ENCODE measurements at places on chromosomes 1 and 21.

DNA sequence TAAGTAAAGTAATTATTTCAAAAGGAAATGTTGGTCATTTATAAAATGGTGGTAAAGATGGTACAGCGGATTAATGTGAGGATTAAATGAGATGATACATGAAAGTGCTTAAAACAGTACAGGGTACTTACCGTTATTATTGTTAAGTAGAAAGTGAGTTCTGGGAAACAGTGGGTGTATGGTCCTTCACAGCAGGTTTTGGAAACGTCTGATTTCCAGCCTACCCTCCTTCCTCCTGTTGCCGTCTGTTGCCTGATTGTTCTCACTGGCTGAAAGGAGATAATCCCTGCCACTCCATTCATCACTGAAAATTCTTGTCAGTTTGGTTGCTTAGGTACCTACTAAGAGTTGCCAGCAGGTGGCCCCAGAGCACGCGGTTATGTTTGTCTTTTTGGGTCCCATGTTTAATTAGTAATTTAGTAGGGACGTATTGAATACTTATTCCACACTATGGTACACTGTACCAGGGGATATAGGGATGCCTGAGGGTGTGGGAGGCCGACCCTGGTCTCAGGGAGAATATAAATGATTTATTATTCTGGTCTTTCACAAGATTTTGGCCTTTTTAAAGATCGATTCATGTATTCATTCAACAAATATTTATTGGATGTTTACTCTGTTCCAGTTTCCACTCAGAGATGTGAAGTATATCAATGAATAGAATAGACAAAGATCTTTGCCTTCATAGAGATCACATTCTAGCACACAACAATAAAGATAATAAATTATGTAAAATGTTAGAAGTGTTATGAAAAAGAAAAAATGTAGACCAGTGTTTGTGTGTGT lies 30.8 kb upstream of the RPTN start:
- peak; percentile 37 for DNase-seq

GRCh38 chr1:172019976-172020375 lies 178.7 kb downstream of the DNM3 start:
- no peak for DNase-seq

DNA sequence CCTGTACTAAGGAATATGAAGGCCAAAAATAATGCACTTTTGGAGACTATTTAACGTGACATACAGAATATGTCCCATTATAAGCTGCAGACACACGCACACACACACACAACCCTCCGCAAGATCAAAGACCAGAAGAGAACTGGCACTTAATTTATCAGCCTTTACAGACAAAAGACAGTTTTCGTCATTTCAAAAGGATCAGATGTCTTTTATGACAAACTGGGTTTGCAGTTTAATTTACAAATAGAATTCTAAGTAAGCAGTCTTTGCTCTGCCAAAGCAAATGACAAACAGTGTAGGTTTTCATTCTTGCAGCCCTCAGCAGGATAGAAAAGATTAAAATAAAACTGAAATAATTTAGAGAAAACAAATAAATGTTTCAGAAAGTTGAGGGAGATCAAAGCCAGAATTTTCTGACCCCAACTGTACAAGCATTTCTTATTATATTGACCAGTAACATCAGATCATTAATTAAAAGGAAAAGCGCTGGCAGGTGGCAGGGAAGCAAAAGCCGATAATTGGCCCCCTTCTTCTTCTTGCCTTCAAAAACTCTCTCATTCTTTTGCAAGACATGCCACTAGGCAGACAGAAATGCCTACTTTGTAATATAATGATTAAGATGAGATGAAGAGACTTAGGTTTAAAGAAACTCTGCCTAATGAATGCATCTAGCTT lies 169.0 kb downstream of the DENND1B start:
- no peak for DNase-seq

DNA sequence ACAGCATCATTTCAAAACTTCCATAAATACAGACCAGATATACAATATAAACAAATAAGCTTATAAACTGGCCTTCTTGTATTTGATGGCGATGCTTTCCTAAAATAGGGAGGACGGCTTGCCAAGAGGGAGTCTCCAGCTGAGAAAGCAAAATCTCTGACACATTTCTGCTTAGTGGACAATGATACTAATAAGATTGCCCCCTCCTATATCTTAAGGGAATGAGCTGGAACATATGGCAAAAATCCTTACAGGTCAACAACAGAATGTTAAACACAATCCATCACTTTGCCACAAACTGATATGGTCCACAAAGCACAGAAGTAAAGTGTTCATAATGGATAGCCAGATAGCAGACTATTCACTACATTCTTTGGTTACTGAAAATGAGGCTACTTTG lies 7.1 kb upstream of the GADD45A start:
- no peak for DNase-seq

GRCh38 chr21:36452281-36452825 lies 27.6 kb downstream of the CLDN14 start:
- no peak for DNase-seq

DNA sequence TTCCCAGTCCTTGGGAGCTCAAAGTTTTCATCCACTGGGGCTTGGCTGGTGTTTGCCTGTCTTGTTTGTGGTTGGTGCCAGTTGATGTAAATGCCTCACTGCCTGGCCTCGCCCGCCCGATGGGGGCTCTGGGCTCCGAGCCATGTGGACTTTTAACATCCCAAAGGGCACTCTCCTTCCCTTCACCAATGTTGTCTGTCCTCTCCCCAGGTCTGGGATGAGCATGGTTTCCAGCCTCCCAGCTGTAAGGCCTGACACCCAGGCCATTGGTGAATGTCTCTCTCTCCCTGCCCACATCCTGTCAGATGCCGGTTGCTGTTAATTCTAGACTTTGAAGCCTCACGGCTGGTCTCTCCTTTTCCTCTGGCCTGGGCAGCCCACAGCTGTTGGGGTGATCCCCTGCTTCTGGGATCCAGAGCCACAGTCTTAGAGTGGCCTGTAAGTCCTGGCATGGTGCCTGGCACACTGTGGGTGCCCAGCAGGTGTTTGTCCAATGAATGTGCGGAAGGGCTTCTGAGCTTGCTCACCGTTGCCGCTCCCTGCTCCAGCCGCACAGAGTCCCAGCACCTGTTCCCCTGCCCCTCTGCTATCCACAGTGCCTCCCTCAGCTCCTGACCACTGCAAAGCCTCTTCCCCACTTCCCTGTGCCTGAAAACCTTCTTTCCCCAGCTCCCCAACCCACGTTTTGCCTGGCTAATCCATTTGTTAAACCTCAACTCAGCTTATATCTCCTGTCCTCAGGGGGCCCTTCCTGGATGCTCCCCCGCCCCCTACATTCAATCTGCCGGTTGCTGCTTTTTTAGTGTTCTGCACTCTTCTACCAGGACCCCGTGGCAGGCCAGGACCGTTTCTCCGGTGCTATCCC lies 3.3 kb upstream of the C1orf174 start:
- no peak for DNase-seq

- no peak for DNase-seq
Measured at GRCh38 chr1:184428604-184429003, 41.8 kb downstream of the C1orf21 start.

DNA sequence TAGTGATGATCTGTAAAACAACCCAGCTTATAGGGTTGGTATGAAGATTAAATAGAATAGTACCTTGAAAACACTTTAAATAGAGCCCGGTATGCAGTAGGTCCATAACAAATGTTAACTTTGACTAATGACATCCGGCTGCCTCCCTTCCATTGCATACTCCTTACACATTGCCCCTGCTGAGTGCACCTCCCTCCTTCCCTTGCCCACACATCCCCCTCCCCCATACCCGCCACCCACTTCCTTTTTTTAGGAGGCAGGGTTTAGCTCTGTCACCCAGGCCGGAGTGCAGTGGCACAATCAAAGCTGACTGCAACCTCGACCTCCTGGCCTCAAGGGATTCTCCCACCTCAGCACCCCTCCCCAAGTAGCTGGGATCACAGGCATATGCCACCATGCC lies 24.4 kb upstream of the ZC3H12A start:
- no peak for DNase-seq

- no peak for DNase-seq
Measured at GRCh38 chr21:27464648-27465047, 497.8 kb upstream of the ADAMTS5 start.

- DNase-seq: no peak
Measured at GRCh38 chr1:26349188-26349876, 4.6 kb downstream of the CRYBG2 start.

- DNase-seq: no peak
Measured at GRCh38 chr1:109322974-109323373, 16.2 kb upstream of the MYBPHL start.

DNA sequence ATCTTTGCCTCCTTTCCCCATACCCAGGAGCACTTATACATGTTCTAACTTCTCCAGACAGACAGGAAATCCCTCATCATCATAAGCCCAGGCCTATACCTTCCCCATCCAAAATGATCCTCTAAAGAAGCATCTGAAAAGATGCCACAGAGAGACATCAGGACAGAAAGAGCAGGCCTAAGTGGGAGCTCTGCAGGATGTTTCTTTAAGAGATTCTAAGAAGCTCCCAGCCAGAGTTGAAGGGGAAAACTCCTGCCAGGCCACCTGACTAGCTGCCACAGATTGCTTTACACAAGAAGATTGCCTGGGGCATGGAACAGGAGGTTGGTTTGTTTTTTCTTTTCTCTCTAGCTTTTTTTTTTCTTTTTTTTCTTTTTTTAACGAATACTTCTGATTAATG lies 275.8 kb downstream of the VAV3 start:
- DNase-seq: no peak

DNA sequence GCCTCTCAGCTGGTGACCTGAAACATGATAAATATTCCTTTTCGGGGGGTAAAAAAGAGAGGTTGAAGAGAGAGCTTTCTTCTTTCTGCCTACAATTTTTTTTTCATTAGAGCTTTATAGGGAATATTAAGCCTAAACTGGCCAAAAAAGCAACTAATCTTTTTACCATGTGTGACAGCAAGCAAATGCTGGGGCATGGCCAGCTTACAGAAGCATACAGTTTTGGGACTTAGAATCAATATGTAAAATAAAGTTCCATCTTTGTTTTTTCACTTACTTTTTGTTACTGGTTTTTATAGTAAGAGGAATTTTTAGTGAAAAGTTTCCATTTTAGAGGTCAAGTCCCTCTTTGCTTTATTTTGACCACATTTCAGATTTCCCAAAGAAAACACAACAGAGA lies 301.2 kb upstream of the DEPDC1 start:
- DNase-seq: no peak

GRCh38 chr21:45918835-45919447 lies 62.6 kb upstream of the COL6A1 start:
- no peak for DNase-seq

- no peak for DNase-seq
Measured at GRCh38 chr1:167599957-167600581, 30.0 kb upstream of the RCSD1 start.

DNA sequence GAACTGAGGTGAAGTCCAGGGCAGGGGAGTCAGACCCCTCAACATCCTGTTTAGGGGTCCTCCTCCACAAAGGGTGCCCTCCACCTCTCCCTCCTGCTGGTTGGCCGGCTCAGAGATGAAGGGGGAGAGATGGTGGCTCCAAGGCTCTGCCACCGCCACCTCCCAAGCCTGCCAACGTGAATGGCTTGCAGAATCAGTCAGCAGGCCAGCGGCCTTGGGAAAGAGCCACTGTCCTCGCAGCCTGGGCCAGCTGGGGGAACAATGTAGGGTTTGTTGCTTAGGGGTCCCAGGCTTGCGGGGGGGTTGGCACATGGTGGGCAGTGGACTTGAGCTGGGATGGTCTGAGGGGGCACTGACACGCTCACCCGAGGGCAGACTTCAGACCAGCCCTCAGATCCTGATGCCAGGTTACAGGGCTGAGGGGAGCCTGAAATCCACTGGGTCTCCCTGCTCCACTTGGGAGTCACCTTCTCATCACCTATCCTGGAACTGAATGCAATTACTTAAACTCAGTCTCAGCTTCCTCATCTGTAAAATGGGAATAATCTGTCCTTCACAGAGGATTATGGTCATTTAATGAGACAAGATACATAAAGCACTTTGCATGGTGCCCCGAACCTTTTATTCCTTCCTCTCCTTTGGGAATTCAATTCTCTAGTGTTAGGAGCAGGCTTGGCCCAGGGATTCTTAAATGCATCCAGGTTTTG lies 8.3 kb downstream of the GPR37L1 start:
- no peak for DNase-seq

- DNase-seq: no peak
Measured at GRCh38 chr1:56453417-56454078, 125.8 kb downstream of the PLPP3 start.

GRCh38 chr1:104761961-104762570 lies 1012.4 kb downstream of the AMY1C start:
- no peak for DNase-seq
